Mammary epithelial cell (primary cell): ENCODE measurements at places on chromosomes 5 and 9. TPM values are rescaled to one million over a fixed set of nuclear protein-coding genes. Genes with fewer than 3 reads are reported as not detected.

- DNase-seq, result no peak
Observed at GRCh38 chr9:128529191-128529590, 23.2 kb upstream of the SPTAN1 start.

The GEMIN5 gene
- 18.6 and 21.2 TPM in 2 replicates for total RNA-seq

DNA sequence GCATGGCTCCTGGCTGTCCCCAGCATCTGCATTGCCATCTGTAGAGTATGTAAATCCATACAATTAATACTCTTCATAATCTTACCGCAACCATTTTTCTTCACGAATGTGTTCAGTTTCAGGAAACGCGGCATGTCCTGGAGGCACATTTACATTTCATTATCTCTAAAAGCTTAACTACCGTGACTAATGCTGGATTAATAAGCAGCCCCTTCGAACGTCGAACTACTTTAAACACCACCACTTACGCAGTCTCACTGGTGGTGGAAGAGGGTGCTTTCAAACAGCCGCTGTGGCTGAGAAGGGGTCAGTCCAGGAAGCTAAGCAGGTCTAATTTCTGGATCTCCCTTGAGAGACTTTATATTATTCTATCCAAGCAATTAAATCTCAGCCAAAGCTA is 85.6 kb downstream of the C5orf15 start:
- DNase-seq, result no peak

DNA sequence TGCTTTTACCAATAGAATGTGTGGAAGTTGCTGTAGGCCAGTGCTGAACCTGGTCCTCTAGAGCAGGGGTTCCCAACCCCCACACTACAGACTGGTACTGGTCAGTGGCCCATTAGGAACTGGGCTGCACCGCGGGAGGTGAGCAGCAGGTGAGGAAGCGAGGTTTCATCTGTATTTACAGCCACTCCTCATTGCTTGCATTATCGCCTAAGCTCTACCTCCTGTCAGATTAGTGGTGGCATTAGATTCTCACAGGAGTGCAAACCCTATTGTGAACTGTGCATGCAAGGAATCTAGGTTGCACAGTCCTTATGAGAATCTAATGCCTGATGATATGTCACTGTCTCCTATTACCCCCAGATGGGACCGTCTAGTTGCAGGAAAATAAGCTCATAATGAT is 6.1 kb upstream of the CCDC152 start:
- DNase-seq, result no peak

The F2RL2 gene
- total RNA-seq, result 0.14 TPM in 1 of 2 replicates, not detected in the other

The IL13 gene
- total RNA-seq, result 0.27 TPM in 1 of 2 replicates, not detected in the other

DNA sequence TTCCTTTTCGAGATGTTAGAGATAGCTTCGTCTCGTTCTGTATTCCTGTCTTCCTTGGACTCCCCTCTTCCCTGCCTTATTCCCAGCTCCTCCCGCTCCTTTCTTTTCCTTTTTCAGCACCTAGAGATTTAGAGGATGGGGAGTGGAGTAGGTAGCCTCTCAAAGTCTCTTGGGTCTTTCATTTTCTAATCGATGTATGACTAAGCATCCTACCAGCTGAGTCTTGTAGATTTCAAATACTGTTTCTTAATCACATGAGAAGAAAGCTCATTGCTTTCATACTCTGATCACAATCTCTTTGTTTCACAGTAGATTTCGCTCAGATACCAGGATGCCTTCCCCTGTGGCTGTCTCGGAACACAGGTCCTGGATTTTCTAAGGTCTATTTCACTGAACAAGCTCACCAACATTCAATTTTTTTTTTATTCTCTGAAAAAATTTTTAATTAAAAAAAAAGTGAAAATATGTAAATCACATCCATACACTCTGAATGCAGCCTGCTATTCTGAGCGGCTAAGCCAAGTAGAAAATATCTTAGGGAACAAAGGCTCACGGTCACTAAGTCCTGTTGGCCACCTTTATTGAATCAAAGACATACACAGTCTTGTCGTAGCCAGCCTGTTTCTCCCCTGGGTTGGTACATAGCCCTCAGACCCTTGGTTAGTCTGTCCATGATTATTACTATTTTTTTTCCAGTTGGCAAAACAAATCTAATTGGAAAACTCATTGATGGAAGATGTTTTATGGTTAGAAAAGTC is 413.8 kb downstream of the KDM4C start:
- DNase-seq, result no peak

The BTNL3 gene
- not detected for total RNA-seq

- no peak for DNase-seq
Observed at GRCh38 chr5:10303699-10304170, 4.0 kb downstream of the CMBL start.

DNA sequence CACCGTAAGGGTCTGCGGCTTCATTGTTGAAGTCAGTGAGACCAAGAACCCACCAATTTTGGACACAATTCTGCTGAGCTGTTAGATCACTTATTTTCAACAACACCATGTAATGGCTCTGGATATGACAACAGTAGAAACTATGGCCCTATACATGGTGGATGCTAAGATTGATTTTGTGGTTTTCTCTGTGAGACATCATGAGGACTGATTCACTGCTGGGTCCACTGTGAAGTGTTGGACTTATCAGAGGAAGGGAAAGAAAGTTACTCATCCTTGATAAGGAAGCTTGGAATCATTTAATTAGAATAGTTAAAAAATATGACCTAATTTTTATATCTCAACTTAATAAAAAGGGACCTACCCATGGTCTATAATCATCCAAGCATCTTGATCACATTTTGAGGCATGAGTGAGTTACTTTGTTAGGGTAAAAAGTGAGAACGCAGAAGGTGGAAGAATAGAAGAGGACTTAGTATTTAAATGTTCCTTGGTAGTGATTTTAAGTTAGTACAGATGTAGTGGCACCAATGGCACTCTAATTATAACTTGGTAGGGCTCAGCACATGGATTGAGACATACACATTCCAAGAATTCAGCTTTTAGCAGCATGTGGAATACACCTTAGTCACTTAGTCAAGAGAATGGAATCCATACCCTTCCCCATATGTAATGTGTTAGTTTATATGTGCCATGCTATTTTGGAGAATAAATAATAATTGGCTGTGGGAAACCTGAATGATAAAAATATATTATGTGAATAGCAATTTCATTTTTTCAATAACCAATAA is 123.5 kb upstream of the CD180 start:
- peak; percentile 47 for DNase-seq

DNA sequence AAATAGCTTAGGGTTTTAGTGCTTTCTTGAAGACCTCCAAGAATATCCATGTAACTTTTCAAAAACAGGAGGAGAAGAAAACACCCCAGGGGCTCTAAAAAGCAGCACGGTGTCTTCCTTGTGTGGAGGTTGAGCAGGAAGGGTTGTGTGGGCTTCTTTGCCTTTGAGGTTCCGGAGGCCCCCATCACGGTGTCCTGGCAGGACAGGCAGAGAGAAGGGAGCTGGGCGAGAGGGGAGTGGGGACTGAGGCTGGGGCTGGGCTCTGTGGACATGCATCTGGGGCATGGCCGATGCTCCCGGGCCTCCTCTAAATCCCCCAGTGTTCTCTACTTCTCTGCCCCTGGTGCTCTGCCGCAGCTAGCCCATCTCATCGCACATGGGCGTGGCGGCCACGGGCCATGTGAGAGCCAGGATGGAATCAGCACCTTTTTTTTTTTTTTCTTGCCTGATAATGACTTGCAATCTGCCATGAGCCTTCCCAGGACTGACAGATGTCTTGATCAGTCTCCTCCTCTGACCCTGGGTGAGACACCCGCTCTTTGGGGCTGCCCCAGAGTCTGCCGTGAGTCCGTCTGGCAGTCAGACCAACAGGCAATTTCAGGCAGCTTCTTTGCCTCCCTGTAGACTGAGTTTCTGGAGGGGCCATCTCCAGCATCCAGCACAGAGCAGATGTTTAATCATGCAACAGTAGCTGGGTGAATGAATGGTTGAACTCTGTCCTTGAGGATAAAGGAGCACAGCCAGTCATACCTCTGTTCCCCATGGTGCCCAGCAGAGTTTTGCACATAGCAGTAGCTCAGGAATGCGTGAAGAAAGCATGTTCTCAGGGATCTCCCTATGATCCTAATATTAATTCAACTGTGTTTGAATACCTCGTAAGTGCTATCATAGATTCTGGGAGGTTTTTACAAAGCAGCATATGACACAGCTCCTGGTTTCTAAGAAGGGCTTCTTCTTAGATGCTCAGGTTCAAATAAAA is 12.1 kb downstream of the CXCL14 start:
- DNase-seq, result no peak

GRCh38 chr5:178818094-178818493 is 41.7 kb upstream of the ZNF354B start:
- DNase-seq, result no peak

The MYOT gene
- 0.12 TPM in 1 of 2 replicates, not detected in the other for total RNA-seq

DNA sequence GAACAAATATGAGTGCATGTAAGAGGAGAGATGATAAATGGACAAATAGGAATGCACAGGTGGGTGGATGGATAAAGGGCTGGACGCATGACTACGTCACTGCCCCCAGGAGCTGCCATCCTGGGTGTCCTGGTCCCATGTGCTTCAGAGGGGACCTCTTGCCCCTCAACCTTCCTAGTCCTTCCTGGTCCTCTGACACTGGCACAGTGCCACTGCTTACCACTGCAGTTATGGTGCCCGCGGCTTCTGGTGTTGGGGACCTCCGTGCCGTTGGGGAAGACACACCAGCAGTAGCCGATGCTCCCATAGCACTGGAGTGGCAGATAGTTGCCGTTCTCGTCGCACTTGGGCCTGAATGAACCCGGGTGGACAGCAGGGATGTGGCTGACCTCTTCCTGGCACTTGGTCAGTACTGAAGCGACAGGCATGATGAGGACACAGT is 9.8 kb downstream of the CD74 start:
- no peak for DNase-seq

The NACC2 gene
- total RNA-seq, result 27.3 TPM

The PDZD2 gene
- 0.33 TPM for total RNA-seq

DNA sequence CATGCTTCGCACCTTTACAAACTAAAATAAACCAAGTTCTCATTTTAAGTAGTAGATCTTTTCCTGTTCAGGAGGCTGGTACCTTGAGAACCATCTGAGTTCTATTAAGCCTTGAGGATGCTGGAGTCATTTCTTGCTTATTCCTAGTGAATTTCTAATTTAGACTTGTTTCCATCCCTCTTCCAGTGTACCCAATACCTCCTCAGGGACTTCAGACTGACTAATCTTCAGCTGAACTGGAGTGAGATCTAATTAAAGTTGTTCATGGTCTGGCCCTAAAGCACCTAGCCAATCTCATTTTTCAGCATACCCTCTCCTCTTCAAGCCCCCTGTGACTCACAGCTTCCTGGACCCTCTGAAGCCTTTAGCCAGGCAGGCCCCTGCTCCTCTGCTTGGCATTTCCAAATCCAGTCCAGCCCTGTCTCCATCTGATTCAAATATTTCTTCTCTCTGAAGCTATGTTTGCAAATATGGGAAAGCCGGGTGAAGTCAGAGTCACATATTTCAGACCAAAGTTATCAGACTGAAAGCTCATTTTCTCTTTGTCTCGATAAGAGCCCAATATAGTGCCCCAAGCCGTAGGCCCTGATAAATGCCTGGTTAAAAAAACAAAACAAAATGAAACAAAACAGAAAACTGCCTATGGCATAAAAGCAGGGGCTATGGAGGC is 19.4 kb upstream of the TNFSF15 start:
- DNase-seq, result no peak

DNA sequence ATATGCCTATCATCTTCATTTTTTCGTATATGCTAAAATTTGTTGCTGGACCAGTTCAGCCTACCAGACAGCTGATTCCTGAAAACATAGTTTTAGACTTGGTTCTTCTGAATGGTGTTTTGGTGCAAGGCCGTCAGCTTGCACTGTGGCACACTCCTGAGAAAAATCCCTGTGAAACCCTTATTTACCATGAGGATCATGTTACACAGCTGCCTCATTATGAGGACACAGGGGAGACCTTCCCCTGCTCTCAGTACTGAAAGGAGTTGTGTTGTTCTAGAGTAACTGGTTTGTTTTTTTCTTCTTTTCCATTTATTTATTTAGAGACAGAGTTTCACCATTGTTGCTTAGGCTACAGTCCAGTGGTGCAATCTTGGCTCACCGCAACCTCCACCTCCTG is 37.6 kb downstream of the MAST4 start:
- no peak for DNase-seq

The MELK gene
- total RNA-seq, result 22.0 and 40.8 TPM in 2 replicates

The DBN1 gene
- 107 TPM for total RNA-seq

The SLC4A9 gene
- total RNA-seq, result 0.54 and 0.61 TPM in 2 replicates

The EPB41L4A gene
- 3.2 TPM for total RNA-seq

The NFIB gene
- total RNA-seq, result 96.9 TPM

GRCh38 chr9:107093365-107094060 is 189.6 kb upstream of the RAD23B start:
- DNase-seq, result no peak

The OR1J2 gene
- not detected in 2 replicates for total RNA-seq
